ENCODE measurements at places on chromosomes 4 and X.
A peak's percentile ranks its signal among the peaks of the same experiment; 100 is the strongest.

DNA sequence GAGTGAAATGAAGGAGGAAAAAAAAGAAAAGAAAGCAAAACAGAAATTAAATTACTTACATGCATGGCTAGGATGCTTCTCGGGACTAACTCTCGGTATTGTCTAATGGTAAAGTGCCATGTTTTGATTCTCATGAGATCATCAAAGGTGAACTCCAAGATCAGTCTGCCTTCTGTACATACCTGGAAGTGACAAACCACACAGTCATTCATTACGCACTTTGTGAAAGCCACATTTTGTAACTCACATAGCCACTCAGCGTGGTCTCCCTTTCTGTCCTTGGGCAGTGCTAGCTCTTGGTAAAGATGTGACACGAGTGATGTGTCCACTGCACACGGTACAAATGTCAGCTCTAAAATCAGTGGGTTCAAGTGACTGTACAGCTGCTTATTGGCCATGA is 309.8 kb downstream of the LDB2 start:
- no peak for DNase-seq

DNA sequence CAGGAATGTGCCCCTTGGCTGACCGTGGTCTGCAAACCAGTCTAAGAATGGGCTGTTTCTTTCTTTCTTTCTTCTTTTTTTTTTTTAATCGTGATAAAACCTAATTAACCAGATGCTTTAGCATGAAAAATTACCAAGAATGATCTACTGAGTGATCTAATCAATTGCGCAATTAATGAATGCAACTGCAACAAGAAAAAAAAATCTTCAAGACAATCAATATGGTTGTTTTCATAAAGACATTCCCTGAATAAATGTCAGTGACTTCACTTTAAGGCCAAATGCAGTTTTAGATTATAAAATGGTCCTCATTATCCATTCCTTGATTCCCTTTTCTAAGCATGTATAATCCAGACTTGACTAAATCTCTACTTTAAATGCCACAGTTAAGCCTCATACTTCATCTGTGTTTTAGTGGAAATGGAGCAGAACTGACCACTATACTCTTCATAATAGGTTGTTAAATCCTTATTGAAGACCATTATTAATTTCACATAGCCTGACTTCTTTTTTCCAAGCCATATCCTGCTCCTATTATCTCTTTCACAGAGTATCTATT is 51.6 kb upstream of the SETD7 start:
- DNase-seq, result no peak

DNA sequence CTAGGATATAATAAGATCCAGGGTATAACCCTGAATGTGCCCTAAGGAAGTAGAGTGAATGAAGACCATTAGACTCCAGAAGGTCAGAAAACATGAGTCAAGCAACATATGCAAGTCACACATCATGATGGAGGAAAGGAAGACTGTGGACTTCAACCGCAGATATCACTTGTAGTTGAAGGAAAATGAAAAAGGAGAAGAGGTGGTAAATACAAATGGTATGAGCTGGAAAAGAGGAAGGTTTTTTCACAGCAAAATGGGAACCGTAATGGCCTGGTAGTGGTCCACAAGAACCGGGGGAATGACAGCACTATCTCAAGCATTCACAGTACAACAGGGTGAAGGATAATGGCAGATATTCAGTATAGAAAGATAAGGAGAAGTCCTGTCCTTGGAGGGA is 5.2 kb upstream of the SCFD2 start:
- no peak for DNase-seq

DNA sequence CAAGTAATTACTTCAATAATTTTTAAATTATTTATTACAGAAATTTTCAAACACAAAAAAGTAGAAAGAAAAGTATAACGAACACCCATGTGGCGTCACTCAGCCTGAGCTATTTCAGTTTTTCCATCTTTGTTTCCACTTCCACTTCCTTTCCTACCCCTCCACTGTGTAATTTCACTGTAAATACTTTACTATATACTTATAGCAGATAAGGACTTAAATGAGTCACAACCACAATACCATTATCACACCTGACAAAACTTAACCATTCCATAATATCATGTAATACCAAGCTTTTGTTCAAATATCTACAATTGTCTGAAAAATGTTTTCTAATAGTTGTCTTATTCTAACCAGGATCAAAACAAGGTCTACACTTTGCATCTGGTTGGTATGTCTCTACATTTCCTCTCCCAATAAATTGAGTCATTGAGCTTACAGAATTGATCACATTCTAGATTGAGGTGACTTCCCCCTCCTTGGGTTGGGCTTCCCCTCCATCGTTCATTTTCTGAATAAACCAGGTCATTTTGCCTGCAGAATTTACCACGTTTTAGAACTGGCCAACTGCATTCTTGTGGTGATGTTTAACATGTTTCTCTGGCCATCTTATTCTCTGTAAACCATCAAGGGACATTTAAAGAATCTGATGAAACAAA is 48.7 kb downstream of the ATP10D start:
- DNase-seq, result no peak

GRCh38 chr4:169689681-169690080 is 68.1 kb downstream of the HPF1 start:
- DNase-seq, result no peak

DNA sequence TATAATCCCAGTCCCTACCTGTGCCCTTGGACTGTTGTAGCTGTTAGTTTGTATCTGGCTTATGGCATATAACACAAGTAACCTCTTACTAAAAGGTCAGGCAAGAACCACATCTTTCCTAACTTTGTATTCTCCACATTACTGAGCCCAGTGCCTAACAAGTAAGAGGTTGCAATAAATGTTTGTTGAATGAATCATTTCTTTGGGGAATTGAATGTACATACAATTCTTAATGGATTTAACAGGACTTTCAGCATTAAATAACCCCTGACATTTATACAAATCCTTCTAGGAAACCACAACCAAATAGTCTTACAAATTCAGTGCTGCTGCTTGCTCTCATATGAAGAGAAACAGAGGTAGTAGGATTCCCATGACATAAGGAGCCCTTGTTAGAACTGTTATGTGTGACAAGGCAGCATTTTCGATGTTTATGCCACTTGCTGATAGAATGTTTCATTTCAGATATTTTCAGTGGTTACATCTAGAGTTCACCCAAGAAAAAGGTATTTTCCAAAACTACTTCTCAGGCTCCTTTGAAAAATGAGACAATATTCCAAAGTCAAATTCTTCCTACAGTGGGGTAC is 62.0 kb downstream of the MBNL3 start:
- no peak for DNase-seq

GRCh38 chr4:52657292-52657617 is 1.8 kb downstream of the USP46 start:
- DNase-seq, result no peak

GRCh38 chrX:101785142-101785541 is 125.5 kb upstream of the ARMCX2 start:
- no peak for DNase-seq

DNA sequence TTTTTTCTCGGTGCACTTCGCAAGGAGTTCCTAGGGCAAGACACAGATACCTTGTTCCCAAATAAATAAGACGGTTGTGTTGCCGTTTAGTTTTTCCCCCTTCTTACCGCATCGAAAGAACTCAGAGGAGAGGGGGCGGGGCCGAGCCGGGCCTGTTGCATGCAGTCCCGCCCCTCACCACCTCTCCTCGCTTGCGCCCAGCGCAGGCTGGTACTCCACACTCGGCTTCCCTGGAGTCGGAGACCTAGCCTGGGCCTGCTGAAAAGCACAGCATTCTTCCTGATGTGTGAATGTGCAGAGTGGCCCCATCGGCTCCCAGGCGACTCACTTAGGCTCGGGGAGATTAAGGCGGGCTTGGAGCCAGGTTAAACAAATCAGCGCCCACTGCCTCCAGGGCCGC is 26.1 kb upstream of the VMA21 start:
- DNase-seq, result no peak

GRCh38 chr4:118969359-118969758 is 80.7 kb downstream of the SYNPO2 start:
- DNase-seq, result no peak

- no peak for DNase-seq
Measured at GRCh38 chr4:128006592-128006991, 41.4 kb downstream of the ABHD18 start.

- DNase-seq, result no peak
Measured at GRCh38 chr4:64889906-64890610, 480.8 kb upstream of the TECRL start.

GRCh38 chr4:121784401-121784800 is 16.7 kb upstream of the EXOSC9 start:
- DNase-seq, result no peak

DNA sequence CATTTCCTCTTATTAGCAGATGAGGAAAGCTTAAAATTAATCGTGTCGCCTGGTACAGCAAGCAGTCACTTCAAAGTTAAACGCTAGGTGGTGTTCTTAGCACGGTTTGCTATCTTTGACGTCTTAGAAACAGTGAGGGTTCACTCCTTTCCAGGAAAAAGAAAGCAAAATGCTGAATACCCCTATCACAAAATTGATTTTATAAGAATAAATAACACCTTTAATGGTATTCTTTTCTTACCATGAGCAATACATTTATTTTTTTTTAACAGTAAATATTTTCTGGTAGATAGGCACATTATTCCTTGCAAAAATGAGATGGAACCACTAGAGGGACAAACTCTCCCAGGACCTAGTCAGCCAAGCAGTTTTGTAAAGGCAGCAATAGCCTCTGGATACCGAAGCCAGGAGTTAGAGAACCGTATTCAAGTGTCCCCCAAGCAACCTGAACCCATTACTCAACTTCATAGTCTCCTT is 153.9 kb downstream of the KDR start:
- peak; percentile 33 for DNase-seq

- no peak for DNase-seq
Measured at GRCh38 chr4:138311771-138312535, 69.8 kb upstream of the SLC7A11 start.

DNA sequence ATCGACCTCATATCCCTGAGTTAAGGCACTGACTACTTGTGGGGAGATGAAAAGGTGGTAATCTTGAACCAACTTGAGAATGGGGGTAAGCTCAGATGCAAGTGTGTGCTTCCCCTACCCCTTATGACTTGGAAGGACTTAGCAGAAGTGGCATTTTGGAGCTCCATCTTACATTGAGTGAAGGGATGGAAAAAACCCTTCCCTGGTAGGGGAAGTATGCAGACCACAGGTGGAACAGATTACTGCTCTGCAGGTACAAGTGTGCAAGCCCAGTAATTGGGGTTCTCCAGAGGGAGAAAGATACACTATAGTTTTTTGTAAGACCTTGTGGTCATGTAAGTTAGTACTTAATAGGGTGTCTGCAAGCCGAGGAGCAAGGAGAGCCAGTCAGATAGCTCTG is 12.2 kb upstream of the WDR1 start:
- DNase-seq, result no peak

- DNase-seq, result no peak
Measured at GRCh38 chr4:6231663-6232165, 31.4 kb upstream of the JAKMIP1 start.

- no peak for DNase-seq
Measured at GRCh38 chr4:52643785-52644244, 15.3 kb downstream of the USP46 start.

- no peak for DNase-seq
Measured at GRCh38 chr4:185786422-185786821, 25.6 kb downstream of the SORBS2 start.

GRCh38 chr4:185811509-185812364 is at the start of gene SORBS2:
TSS of gene SORBS2 (minus strand) at chr4:185812194. CDS start at chr4:185690571, 121,623 bp downstream.
- no peak for DNase-seq

DNA sequence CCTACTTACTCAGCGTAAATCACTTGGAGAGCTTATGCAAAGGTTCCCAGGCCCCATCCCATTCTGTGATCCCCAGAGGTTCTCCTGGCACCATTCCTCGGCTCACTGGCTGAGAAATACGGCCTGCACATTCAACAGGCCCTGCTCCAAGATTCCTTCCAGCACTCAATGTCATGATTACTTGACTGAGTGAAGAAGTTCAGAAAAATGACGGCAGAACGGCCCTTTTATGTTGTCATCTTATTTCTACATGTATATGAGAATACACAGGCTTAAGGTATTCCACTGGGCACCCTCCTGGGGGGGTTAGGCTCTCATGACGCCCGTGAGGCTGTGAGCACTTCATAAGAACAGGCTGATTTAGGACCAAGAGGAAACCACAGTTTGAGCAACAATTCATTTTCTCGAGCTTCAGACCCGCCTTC is 190.6 kb downstream of the NSUN7 start:
- no peak for DNase-seq

DNA sequence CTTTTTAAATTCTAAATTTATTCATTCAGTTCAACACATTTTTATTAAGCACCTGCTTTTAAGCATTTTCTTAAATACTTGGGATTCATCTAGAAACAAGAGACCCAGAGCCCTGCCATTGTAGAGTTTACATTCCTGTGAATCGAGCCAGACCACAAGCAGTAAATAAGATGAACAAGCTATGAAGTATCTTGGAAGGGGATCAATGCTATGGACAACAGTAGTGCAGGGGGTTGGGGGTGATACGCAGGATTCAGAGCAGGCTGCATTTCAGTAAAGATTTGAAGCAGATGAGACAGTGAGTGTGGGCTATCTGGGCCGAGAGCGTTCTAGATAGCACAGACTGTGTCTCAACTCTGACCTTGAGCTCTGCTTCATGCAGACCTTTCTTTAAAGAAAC is 35.1 kb downstream of the CLDN22 start:
- no peak for DNase-seq

- no peak for DNase-seq
Measured at GRCh38 chr4:165198329-165198728, 9.0 kb upstream of the KLHL2 start.

DNA sequence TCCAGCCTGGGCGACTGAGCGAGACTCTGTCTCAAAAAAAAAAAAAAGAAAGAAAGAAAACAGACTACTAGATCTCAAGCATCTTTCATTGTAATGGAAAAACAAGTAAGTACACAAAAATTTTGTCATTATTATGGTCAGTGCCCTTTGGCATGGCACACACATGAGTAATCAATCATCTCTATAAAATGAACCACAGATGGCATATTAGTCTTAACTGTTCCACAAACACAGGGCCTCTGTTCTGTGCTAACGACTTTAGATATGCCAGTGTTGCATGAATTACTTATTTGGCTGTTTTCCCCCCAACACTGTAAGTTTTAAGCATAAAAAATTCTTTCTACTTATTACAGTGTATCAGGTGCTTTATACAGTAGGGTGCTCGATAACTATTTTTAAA is 90.4 kb downstream of the COX7B2 start:
- no peak for DNase-seq

- DNase-seq, result no peak
Measured at GRCh38 chr4:61152433-61152832, 47.7 kb upstream of the ADGRL3 start.

GRCh38 chr4:84944947-84945346 is 21.5 kb downstream of the WDFY3 start:
- DNase-seq, result no peak

GRCh38 chrX:72620550-72621145 is 48.0 kb upstream of the HDAC8 start:
- no peak for DNase-seq

DNA sequence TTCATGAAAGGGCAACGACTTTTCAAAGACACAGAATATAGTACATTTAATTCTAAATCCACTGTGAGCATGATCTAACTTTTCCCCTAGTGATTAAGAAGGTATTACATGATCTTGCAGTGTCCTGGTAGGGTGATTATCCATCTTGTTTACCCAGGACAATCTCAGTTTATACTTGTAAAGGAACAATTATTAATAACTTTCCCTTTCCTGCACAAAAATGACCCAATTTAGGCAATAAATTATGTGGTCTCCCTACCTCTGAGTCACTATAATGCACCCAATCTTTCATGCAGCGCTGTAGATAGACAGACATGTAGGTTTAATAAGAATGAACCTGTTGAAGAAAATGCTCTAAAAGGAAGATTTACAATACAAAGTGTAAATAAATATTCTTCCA is 22.7 kb downstream of the UNC5C start:
- no peak for DNase-seq

- DNase-seq, result no peak
Measured at GRCh38 chr4:24032371-24032989, 142.6 kb upstream of the PPARGC1A start.

Data from NCI-H1417 treated with DMSO at 0.1 percent for 48 hours (cell line).